Upper lobe of right lung (tissue), 1 donor: ENCODE measurements at places on chromosomes 5 and 9.

- H3K4me1 ChIP-seq: no peaks in the 10 kb centered on the region
- H3K27me3 ChIP-seq: no peaks in the 10 kb centered on the region
- DNase-seq: no peak
- no peak overlapping the region for H3K27ac ChIP-seq
- no peaks in the 10 kb centered on the region for H3K36me3 ChIP-seq
Observed at GRCh38 chr5:80935811-80936385, 24.3 kb upstream of the RASGRF2 start.

DNA sequence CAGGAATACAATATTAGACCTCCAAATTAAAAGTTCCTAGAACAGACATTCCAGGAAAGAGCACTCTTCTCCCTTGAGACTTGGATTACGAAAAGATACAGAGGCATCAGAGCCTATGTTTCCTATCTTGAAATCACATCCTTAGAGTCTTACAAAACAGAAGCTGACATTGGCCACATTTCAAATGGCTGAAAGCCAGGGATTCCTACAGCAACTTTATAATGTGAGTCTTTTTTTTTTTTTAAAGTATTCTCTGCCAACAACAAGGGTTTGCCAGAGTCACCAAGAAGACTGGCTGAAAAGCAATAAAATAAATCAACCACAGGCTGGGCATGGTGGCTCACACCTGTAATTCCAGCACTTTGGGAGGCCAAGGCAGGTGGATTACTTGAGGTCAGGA is 63.1 kb downstream of the TRPM6 start:
- H3K27ac ChIP-seq: no peak overlapping the region
- no peaks in the 10 kb centered on the region for H3K36me3 ChIP-seq
- no peak for DNase-seq
- no peak overlapping the region for H3K4me3 ChIP-seq

GRCh38 chr9:638152-638551 is 203.3 kb upstream of the DMRT1 start:
- no peak overlapping the region for H3K4me3 ChIP-seq
- H3K27ac ChIP-seq: no peak overlapping the region
- peaks cover 7% of the 10 kb centered on the region for H3K4me1 ChIP-seq

DNA sequence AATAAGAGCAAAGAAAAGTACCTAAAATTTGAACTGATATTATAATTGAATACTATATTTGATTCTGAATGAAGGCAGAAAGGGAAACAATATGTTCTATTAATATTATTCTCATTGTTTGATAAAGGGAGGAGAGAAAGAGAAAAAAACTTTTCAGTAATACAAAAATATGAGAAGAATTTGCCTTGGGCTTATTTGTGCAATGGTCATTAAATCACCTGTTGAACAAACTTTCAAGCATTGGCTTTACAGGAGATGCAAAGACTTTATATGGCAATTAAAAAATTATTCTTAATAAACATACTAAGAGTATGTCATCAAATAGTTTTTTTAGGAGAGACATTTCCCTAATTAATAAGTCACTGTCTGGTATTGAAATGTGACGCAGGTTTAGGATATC is 85.0 kb downstream of the CSNK1G3 start:
- H3K36me3 ChIP-seq: peaks cover 20% of the 10 kb centered on the region
- no peaks in the 10 kb centered on the region for H3K27me3 ChIP-seq
- no peak overlapping the region for H3K4me3 ChIP-seq
- no peak overlapping the region for H3K27ac ChIP-seq

- no peak overlapping the region for H3K27ac ChIP-seq
- H3K4me1 ChIP-seq: peaks cover 17% of the 10 kb centered on the region
- DNase-seq: no peak
- no peak overlapping the region for H3K4me3 ChIP-seq
Observed at GRCh38 chr9:121620777-121621449, 30.5 kb upstream of the DAB2IP start.

- peaks cover 9% of the 10 kb centered on the region for H3K36me3 ChIP-seq
- no peaks in the 10 kb centered on the region for H3K27me3 ChIP-seq
- H3K4me1 ChIP-seq: no peaks in the 10 kb centered on the region
- H3K4me3 ChIP-seq: no peak overlapping the region
- no peak overlapping the region for H3K27ac ChIP-seq
Observed at GRCh38 chr5:88190106-88190834, 78.4 kb downstream of the TMEM161B start.

GRCh38 chr5:35032356-35032755 is 15.4 kb downstream of the AGXT2 start:
- DNase-seq: no peak
- H3K4me3 ChIP-seq: no peak overlapping the region
- H3K36me3 ChIP-seq: no peaks in the 10 kb centered on the region
- H3K4me1 ChIP-seq: no peaks in the 10 kb centered on the region
